Mammary epithelial cell (primary cell): ENCODE measurements at places on chromosomes 7 and 10. TPM values are rescaled to one million over a fixed set of nuclear protein-coding genes. Genes with fewer than 3 reads are reported as not detected.
A peak's percentile ranks its signal among the peaks of the same experiment; 100 is the strongest.

FBXL13 gene
- polyA plus RNA-seq: 0.18 TPM

GRCh38 chr7:157799076-157799685 lies 462.4 kb downstream of the DNAJB6 start:
- DNase-seq: no peak

DNA sequence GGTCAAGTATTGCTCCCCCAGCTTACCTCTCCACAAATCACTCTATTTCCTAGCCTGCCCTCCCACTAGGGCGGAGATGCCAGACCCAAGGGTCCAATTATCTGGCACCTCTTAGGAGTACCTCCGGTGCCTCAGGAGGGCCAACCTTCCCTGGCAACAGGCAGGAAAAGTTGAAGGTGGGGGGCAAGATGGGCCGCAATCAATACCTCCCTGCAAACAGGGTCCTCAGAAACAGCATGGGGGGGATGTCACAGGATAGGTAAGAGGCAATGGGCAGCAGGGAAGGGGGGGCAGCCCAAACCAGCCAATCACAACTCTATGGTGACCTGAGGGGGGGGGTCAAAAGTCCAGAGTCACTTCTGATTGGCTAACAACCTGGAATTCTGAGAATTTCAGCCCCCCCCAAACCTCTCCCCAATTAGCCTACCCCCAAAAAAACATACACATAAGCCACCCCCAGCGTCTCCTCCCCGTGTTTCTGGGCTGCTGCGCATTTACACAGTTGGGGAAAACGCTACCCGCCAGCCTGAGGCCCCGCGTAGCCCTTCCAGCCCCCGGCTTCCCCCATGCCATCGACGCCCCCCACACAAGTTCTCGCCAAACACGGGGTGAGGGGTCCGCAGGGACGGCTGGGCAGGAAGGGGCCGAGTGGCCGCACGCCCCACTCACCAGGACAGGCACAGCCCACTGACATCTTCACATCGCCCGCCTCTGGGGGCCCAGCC lies 589 bp downstream of the LDB1 start:
- DNase-seq: peak; percentile 72

GRCh38 chr10:45253183-45253914 lies 62.1 kb downstream of the OR13A1 start:
- DNase-seq: no peak

DNA sequence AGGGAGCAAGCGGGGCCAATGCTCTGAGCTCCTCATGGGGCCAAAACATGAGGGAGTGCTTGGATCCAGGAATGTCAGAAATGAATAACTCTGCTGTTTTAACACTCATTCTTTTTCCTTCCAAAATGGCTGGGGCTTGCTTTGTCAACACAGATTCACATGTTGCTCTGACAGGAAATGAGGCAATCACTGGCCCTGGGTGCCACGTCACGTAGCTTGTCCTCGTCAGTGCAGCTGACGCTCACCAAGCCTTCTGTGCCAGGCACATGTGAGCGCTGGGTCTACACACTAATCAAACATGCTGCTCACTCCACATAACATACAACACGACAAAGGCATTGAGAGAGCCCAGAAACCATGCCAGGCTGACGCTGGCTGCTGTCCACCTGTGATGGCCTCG lies 198.9 kb downstream of the WDR37 start:
- DNase-seq: no peak

DNA sequence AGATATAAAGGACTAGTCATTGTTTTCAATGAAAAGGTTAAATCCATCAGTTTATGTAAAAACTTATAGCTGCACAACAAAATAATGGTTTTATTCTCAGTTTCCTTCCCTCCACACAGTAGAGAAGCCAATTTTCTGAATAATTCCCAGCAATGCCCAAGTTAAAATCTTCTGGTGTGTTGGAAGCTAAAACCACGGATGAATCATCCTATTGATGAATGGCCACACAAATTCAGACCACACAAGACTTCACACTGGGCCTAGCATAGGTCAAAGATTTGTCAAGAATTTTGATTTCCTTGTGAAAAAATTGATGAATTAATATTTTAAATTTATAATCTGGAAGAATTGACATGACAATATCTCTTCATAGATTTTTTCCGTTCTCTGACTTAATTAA lies 617.6 kb downstream of the INHBA start:
- DNase-seq: peak; percentile 57

OPN4 gene
- polyA plus RNA-seq: not detected

GRCh38 chr10:99466632-99467223 lies 36.3 kb upstream of the GOT1 start:
- DNase-seq: no peak

DNA sequence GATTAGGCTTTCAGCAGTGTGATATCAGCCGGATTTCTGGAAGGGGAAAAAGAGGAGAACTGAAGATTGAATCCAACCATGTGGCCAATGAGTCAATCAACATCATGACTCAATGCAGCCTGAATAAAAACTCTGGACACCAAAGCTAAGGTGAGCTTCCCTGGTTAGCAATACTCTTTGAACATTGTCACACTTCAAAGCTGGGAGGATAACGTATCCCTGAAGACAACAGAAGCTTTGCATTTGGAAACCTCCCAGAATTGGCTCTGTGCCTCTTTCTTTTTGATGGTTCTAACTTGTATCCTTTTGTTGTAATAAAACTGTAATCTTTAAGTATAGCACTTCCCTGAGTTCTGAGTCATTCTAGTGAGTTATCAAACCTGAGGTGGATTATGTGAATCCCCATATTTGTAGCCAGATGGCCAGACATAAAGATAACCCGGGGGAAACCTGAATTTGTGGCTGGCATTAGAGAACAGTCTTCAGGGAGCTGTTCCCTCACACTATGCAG lies 284.4 kb downstream of the IPMK start:
- peak; percentile 59 for DNase-seq
